DMS153 (cell line): ENCODE measurements at places on chromosomes 6 and 20.

- DNase-seq, result no peak
These were observed 11.8 kb upstream of the ADNP start for GRCh38 chr20:50943069-50943468.

DNA sequence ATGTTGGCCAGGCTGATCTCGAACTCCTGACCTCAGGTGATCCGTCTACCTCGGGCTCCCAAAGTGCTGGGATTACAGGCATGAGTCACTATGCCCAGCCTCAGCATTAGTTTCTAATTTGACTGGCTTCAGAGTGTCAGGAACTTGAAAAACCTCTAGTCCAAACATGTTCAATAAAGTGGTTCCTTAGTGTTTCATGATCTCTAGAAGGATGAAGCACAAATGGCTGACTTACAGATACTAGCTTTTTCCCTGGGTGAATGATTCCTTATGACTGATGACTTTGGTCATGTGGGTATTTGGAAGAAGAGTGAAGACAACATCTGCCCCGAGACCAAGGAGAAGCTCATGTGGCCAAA is 16.4 kb downstream of the GLYATL3 start:
- no peak for DNase-seq

DNA sequence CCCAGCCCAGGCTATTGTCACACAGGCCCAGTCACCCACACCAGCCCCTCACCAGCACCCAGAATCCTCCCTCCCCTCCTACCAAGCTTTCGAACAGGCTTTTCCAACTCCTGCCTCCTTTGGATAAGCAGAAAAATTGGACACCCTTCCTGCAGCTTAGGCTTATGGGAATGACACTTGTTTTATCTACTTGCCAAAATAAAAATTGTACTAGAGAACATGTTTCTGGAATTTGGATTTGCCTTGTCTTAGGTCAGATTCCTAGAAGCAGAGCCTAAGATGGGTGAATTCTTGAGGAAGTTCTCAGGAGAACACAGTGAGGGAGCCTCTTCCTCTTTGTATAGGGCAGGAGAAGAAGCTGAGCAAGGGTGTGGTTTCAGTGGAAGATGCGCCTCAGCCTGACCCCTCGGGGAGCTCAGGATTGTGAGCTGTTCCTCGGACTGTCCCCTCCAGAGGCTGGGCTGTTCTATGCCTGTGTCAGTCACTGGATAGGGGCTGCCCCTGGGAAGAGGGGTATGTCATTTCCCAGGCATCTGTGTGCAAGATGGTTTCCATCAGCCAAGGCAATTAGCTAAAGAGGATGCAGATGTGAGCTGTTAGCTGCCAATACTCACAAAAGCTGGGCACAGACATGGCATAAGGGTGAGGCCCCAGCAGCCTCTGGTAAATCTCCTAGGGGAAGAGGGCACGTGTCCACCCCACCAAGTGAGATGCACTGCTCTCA is 33.9 kb downstream of the ITPR3 start:
- DNase-seq, result no peak

DNA sequence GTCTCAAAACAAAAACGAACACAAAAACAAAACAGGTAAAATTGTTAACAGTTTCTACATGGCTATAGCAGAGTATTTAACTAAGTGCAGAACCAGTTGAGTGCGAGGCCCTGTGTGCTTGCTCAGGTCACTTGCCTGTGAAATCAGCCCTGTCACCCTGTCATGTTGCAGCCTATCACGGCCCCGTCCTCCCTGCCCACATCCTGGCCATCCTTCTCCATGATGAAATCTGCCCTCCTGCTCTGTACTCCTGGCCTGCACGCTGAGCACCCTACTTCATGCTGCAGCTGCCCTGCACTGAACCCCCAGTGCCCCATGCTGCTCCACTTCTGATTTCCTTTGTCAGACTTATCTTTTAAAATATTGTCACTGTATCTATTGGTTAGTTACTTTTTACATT is 62.4 kb downstream of the DTD1 start:
- DNase-seq, result no peak

DNA sequence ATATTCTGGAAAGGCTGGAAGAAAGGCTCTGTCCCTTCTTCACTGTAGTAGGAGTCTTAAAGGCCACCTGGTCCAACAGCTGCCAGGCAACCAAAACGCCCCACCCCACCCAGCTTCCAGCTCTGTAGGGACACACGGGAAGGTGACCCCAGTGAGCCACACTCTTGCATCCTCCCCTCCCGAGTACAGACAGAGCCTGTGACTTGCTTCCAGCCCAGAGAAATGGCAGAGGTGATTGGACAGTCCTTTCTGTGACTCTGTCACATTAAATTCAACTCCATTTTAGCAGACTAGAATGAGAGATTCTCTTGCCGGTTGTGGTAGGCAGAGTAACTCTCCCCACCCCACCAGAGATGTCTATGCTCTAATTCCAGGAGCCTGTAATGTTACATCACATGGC is 226.2 kb upstream of the ARID1B start:
- no peak for DNase-seq

GRCh38 chr6:118377711-118378414 is 170.2 kb upstream of the PLN start:
- peak; percentile 97 for DNase-seq

- DNase-seq, result peak; percentile 25
These were observed 19.7 kb downstream of the NCOA7 start for GRCh38 chr6:125810445-125810844.

GRCh38 chr6:37636801-37637561 is 60.7 kb downstream of the MDGA1 start:
- no peak for DNase-seq

DNA sequence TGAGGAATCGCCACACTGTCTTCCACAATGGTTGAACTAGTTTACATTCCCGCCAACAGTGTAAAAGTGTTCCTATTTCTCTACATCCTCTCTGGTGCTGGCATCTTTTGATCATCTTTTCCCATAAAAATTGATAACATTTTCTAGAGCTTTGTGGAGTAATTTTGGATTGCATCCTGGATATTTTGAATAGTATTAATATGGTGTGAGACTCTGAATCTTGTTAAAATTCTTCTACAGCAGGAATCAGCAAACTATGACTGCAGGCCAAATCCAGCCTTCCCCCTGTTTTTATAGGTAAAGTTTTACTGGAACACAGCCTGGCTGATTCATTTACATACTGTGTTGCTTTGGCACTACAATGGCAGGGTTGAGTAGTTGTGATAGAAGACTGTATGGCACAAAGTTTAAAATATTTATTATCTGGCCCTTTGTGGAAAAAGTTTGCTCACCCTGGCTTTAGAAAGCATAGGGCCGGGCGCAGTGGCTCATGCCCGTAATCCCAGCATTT is 15.0 kb upstream of the RNF8 start:
- no peak for DNase-seq

GRCh38 chr20:41509316-41510200 is 108.6 kb downstream of the CHD6 start:
- no peak for DNase-seq

- no peak for DNase-seq
These were observed 21.7 kb downstream of the KIAA1755 start for GRCh38 chr20:38238829-38239228.

DNA sequence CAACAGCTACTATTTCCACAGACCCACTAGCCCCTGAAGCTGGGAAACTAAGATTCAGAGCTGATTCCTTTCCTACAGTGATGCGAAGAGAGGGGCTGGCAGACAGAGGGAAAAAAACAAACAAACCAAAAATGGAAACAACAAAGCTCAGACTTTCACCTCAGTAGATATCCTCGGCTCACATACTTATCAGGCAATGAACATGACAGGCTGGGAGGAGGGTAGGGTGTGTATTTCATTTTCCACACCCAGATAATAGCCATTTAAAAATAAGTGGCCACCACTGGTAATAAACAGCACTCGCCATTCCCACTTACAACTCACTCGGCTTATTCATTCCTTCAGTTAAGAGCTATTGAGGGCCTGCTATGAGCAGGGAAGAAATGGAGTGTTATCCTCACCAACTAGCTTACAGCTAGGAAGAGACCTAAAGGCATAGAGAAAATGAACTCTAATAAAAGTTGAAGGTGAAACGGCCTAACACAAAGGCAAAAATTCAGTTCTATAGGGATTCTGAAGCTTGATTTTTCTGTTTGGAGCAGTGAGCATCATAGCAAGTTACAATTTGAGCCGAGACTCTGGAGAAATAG is 32.0 kb upstream of the SPTLC3 start:
- DNase-seq, result no peak

DNA sequence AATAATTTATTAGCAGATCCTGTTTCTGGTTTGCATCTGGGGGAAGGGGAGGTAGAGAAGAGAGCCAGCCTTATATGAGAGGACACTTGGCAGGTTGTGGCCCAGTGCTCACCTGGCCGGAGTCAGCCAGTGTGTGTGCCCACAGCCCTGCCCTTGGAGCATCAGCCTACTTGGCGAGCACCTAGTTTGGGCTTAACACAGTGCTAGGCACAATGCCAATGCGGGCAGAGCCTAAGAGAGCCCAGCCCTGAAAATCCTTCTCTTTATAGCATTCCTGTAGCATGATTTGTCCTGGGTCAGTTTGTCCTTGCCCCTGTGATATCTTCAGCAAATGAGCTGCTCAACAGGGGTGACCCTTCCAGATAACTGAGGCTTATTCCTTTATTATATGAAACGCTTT is 73.0 kb downstream of the SLX4IP start:
- no peak for DNase-seq

GRCh38 chr6:111773501-111774345 is 99.5 kb downstream of the FYN start:
- no peak for DNase-seq

DNA sequence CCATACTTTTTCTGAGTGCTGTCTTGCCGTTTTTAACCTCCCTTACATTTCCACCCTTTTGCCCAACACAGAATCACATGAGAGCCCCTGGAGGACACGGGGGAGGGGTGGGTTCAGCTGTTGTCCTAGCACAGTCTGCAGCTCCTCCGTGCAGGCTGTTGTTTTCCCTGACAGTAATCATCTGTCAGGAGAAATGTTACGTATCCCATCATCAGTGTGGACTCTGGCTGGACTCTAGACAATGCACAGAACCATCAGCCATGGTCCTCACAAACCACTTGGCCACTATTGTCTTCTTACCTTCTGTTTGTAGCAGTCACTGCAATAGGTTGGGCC is 92.1 kb downstream of the RIN2 start:
- DNase-seq, result no peak

DNA sequence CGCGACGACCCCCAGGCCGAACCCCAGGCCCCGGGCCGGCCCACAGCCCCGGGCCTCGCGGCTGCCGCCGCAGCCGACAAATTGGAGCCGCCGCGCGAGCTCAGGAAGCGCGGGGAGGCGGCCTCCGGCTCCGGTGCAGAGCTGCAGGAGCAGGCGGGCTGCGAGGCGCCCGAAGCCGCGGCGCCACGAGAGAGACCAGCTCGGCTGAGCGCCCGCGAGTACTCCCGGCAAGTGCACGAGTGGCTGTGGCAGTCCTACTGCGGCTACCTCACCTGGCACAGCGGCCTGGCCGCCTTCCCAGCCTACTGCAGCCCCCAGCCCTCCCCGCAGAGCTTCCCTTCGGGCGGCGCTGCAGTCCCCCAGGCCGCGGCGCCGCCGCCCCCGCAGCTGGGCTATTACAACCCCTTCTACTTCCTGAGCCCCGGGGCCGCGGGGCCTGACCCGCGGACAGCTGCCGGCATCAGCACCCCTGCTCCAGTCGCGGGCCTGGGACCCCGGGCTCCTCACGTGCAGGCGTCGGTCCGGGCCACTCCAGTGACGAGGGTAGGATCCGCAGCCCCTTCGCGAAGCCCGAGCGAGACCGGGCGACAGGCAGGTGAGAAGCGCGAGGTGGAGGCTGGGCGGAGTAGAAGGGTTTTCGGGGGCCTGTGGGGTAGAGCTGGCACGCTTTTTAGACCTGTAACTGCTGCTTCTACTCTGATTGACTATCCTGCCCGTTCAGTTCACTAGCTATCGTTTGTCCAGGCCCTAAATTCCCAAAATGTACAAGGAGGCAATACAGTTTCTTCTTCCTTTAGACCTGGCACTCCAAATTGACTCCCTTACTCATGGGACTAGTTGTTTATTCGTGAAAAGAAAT is 654 bp downstream of the FAM8A1 start:
- no peak for DNase-seq

DNA sequence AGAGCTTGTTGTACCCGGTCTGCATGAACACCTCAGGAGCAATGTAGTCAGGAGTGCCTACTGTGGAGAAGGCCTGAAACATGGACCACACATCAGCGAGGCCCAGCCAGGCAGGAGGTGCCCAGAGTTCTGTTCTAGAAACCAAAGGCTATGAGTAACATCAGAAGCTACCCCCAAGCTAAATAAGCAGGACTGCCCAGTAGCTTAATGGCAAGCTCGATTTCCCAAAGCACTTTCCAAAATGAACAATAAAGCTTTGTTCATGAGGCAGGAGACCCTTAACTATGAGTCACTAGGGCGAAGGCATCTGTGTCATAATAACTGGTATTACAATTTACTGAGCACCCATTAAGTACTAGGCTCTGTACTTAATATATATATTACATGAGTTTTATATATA is 47.4 kb downstream of the STK38 start:
- no peak for DNase-seq

GRCh38 chr6:38180586-38180985 is 361.1 kb downstream of the ZFAND3 start:
- DNase-seq, result no peak

DNA sequence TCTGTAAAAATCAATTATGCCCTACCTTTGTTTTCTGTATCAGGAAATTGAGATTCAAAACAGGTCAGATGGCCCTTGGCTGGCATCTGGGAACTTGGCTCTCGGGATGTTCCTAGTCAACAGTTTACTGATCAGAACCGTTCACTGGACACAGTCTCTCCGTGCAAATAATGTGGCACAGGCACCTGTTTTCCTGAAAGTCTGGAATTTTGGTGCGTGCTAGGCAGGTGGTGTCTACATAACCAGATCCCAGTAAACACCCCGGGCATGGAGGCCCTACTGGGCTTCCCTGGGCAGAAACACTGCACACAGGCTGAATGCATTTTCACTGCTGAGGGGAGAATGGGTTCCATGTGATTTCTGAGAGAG is 7.5 kb downstream of the SNHG17 start:
- DNase-seq, result no peak

- DNase-seq, result peak; percentile 61
These were observed 614.2 kb downstream of the TENT5A start for GRCh38 chr6:81138236-81138635.

- DNase-seq, result peak; percentile 36
These were observed 136.4 kb upstream of the PTPN1 start for GRCh38 chr20:50373674-50374286.

GRCh38 chr6:159716247-159717096 is 10.8 kb upstream of the WTAP start:
- no peak for DNase-seq

GRCh38 chr6:162708971-162709370 is 18.6 kb downstream of the PRKN start:
- no peak for DNase-seq

GRCh38 chr20:50712771-50713656 is 18.4 kb upstream of the PARD6B start:
- DNase-seq, result no peak

DNA sequence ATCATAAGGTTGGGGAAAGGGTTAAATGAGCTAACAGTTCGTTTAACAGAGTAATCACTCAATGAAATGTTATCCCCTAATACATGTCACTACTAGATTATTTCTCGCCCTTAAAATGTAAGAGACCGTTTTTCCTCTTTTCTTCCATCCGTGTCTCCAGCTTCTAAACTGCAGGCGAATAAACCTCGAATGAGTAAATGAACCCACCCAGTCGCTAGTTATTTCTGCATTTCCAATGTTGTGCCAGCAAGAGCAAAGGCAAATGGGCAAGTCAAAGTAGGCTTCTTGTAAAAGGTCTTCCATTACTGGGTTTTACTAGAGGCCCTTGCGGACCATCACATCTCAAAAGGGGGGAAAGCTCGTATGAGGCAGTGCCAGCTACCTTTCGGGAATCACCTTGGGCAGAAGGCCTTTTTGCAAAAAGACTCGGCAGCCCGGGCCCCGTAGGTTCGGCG is 400 bp upstream of the SMAP1 start:
- no peak for DNase-seq

GRCh38 chr6:77492530-77492929 is 29.2 kb upstream of the HTR1B start:
- no peak for DNase-seq
